ENCODE measurements at places on chromosomes 6 and 20. TPM values are rescaled to one million over a fixed set of nuclear protein-coding genes. Genes with fewer than 3 reads are reported as not detected.

The SLA2 gene
- total RNA-seq: not detected

DNA sequence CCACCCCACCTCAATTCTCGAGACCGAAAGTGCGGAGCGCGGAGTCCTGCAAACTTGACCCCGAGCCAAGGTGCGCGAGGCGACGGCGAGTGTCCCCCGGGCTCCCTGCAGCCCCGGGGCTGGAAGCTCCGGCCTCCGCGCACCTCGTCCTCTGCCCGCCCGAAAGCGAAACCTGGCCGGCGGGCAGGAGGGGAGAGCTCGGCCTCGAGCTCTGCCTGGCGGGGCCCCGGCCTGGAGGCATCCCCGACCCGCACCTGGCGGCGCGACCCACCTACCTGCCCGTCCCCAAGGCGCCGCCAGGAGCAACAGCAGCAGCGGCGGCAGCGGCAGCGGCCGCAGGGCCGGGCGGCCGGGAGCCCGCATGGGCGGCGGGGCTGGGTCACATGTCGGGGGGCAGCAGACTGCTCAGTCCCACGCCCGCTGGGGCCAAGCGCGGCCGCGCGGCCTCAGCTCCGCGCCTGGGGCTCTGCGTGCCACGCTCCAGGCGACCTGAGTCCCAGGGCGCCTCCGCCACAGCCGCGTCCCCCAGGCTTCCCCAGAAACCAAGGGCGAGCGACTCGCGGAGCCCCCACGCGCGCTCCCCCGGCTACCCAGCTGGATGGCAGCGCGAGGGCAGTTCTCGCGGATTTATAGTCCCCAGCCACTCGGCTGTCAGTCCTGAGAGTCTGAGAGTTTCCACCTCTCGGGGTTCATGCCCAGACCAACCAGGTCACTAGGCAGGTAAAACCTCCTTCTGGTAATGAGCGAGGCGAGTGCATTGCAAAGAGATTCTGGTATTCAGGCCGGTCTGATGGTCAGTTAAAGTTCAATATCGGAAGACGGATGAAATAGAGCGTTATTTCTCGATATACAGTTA, at the start of gene IL20RA:
IL20RA (minus strand) TSS at position 600 of the 856 bp plus-strand sequence; CDS start at position 363, 237 bp downstream.
- DNase-seq: no peak

DNA sequence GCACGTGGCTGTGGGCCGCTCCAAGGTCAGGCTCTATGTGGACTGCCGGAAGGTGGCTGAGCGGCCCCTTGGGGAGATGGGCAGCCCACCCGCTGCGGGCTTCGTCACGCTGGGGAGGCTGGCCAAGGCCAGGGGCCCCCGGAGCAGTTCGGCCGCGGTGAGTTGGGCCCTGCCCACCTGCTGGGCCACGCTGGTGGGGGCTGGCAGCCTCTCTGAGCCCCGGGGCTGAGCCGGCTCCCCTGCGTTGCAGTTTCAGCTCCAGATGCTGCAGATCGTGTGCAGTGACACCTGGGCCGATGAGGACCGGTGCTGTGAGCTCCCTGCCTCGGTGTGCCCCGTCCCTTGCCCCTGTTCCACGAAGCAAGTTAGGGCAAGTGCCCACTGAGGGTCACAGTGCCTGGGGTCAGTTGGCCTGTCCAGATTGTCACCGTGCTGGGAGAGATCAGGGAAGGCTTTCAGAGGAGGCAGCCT, 27.1 kb downstream of the COL20A1 start:
- no peak for DNase-seq

- no peak for DNase-seq
Measured at GRCh38 chr6:147549531-147549930, 41.0 kb downstream of the SAMD5 start.

DNA sequence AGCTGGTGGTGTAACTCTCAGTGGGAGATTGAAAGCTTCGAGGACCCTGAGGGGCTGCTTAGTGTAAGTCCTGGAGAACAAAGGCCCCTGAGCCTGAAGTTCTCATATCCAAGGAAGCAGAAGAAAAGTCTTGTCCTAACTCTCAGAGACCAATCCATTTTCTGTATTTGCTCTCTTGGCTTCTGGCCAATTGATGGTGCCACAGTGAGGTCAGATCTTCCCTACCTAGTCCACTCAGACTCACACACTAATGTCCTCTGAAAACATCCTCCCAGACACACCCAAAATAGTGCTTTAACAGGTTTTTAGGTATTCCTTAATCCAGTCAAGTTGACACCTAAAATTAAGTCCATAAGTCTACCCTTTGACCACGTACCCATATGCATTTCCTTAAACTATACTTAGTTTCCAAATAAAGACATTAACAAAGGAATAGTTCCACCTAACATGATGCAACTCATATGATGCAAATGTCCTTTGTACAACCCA, 29.4 kb downstream of the ZNF292 start:
- no peak for DNase-seq

GRCh38 chr6:139752086-139752485, 377.6 kb upstream of the CITED2 start:
- no peak for DNase-seq

DNA sequence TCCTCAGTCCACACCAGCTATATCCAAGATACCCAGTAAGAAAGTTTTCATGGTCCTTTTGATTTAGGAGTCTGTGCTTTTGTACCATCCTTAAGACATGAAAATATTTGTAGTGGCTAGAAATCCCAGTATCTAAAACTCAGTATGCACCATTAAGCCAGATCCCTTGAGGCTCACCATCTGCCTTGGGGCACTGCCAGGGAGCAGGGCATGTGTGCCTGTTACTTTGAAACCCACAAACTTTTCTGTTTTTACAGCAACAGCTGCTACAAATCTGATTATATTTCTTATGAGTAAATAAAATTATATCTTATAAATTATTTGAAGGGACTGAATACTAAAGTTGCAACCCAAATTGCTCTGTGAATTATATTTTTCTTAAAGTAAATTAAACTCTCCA, 290.5 kb upstream of the MANEA start:
- no peak for DNase-seq

DNA sequence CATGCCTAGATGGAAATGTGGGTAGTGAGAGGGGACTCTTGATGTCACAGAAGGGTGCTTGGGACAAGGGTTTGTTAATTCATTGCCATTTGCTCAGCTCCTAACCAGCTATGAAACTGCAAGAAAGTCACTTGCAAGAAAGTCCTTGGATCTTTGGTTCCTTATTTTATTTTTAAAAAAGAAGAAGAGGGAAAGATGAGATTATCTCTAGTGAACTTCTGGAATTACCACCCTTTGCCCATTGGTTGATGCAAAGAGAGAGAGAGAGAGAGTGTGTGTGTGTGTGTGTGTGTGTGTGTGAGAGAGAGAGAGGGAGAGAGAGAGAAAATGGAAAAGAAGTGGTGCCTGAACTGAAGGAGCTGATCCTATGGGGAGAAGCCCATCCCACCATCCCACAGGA, 4.6 kb upstream of the SFT2D1 start:
- DNase-seq: no peak

- peak; percentile 29 for DNase-seq
Measured at GRCh38 chr6:111812060-111813038, 60.9 kb downstream of the FYN start.

DNA sequence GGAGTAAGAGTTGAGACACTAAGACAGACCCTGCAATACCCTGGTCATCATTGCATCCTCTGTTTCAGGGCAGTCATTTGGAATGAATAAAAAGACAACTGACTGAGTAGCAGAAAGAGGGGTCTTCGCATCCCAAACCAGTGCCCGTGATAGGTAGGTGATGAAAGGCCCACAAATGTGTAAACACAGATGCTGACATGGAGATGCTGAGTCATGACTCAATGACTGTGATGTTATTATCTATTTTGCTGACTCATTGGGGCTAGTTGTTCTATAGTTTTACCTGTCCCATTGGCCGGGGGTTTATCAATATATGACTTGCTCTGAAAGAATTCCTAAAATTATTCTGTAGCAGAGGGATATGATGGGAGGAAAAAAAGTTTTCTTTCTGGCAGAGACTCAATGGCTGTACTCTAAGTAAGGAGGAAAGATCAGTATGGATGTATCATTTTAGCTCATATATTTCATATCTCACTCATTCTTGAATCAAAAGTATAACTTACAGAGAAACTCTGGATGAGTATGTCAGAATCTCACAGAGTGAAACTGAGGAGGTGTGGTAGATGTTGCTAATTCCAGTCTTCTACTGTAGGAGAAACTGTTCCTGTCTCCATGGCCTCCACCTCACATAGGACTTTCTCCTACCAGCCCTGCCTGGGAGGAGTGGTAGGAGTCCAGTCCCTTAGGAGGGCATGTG, 119.9 kb upstream of the PREP start:
- DNase-seq: peak; percentile 21

DNA sequence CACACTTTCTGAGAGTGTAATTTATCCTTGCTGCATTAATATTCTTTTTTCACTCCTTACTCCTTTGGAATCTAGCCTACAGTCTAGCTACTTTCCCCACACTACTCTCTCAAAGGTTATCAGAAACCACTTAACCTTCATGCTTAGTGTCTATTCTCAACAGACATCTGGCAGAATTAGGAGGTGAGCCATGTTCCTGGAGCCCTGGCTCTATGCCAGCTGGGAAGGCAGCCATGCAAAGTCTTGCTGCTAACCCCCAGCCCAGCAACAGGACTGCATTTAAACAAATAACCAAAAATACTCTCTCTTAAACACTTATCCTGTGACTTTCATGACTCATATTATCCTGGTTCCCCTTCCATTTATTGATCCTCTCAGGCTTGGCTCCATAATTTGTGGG, 260.2 kb downstream of the BCKDHB start:
- peak; percentile 24 for DNase-seq

The CDSN gene
- total RNA-seq: not detected

- DNase-seq: no peak
Measured at GRCh38 chr6:12909833-12910232, 193.3 kb downstream of the PHACTR1 start.

GRCh38 chr20:4074877-4075455, 59.6 kb upstream of the RNF24 start:
- no peak for DNase-seq

DNA sequence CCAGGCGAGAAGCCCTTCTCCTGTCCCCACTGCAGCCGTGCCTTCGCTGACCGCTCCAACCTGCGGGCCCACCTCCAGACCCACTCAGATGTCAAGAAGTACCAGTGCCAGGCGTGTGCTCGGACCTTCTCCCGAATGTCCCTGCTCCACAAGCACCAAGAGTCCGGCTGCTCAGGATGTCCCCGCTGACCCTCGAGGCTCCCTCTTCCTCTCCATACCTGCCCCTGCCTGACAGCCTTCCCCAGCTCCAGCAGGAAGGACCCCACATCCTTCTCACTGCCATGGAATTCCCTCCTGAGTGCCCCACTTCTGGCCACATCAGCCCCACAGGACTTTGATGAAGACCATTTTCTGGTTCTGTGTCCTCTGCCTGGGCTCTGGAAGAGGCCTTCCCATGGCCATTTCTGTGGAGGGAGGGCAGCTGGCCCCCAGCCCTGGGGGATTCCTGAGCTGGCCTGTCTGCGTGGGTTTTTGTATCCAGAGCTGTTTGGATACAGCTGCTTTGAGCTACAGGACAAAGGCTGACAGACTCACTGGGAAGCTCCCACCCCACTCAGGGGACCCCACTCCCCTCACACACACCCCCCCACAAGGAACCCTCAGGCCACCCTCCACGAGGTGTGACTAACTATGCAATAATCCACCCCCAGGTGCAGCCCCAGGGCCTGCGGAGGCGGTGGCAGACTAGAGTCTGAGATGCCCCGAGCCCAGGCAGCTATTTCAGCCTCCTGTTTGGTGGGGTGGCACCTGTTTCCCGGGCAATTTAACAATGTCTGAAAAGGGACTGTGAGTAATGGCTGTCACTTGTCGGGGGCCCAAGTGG, 5.3 kb downstream of the SNAI1 start:
- DNase-seq: no peak

The TFAP2C gene
- total RNA-seq: 1.9 TPM

The SLC22A7 gene
- not detected for total RNA-seq

DNA sequence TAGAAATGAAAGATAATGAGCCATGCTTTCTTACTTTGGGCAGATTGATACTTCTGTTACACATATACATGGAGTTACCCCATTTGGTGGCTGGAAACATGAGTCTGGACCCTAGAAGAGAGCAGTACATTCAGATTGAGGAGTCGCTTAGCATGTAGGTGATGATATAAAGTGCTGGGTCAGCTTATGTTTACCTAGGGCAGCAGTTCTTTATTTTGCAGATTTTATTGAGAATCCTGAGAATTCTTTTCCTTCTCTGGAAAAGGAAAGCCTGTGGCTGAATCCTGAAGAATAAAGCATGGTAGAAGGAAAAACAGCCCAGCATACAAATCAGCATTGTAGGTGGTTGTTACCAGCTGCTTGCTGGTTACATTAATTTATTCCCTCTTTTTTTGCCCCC, 91.2 kb downstream of the SMAP1 start:
- no peak for DNase-seq

DNA sequence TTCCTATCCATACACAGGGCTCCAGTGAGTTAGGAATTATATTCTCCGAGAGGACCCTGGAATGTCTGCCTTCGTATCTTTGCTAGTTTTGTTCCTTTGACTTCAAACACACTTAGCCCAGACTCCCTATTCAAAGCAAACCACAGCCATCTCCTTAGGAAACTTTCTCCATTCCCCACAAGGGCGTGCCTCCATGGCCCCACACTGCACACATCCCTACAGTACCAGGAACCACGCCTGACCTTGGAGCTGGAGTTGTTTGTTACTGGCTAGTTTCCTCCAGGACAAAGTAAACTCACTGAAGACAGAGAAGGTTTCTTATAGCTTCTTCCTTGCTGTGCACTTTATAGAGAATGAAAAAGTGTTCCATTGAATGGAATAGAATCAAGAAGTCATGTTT, 412.8 kb upstream of the AGPAT4 start:
- no peak for DNase-seq

The FLRT3 gene
- total RNA-seq: 4.0 TPM

The KIAA1755 gene
- 0.57 TPM for total RNA-seq

The TULP1 gene
- not detected for total RNA-seq

- DNase-seq: no peak
Measured at GRCh38 chr6:166492092-166492741, 94.3 kb downstream of the RAMACL start.

DNA sequence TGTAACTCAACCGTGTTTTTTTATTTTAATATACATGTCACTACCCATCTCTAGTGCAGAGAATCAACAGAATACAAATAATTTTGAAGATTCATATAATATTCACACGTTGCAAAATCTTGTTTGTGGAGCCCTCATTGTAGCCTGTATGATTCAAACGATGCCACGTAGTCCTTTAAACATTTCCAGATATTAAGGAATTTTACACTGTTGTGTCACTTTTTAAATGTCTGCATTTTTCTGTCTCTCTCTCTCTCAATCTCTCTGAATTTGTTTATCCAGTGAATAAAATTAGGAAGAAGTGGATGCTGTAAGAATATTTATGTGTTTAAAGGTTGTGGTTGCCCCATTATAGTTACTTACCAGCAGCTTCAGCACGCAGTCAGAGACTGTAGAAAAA, 262.0 kb downstream of the PAX1 start:
- no peak for DNase-seq

GRCh38 chr6:81818901-81819361, 66.5 kb upstream of the TENT5A start:
- DNase-seq: no peak

Measured in A172 (cell line).